ENCODE measurements at places on chromosomes 2 and 18.

DNA sequence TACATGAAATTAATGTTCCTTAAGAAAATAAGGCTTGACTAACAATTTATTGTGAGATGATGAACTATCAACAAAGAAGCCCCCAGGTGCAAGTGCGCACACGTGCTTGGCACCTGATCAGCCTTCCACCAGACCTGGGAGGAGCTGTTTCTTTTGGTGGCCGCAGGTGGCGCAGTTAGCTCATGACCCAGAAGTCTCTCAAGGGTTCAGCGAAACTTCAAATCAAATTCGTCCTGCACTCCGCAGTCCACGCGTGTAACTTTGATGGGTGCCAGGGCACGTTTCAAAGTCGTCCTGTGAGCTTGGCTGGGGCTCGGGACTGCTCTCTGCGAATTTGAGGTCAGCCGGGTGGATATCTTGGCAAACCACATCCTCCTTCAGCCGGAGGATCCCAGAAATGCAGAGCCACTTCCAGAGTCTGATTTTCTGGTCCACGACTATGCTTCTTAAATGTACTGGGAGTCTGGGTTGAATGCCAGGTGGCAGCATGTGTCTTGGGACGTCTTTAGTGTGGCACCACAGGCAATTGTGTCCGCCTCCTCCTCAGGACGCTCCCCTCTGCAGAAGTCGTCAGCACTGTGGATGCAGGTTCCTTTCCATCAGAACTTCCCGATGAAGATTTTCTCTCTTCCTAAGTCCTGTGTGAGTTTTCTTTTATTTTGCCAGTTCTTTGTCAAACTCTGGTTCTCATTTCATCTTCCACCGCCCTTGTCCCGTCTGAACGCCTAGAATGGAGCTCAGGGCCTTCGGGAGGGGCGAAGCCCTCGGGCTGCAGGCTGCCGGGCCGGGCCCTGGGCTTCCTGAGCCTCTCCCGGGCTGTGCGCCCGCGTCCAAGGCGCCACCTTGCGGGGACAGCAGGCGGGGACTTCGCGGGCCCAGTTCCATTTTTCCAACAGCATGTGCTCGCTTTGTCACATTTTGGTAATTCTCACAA is 61.3 kb upstream of the RAPGEF4 start:
- DNase-seq = peak; percentile 69

DNA sequence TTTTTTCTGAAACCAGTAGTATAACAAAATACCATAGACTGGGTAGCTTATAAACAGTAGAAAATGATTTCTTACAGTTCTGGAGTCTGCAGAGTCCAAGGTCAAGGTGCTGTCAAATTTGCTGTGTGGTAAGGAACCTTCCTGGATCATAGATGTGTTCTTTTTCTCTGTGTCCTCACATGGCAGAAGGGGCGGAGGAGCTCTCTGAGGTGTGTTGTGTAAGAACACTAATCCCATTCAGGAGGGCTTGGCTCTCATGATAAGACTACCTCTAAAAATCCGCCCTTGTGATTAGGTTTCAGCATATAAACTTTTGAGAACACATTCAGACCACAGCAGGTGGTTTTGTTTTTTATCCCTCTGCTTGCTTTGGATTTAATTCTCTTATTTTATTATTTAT is 25.7 kb downstream of the ANKRD62 start:
- DNase-seq = no peak

GRCh38 chr2:191696001-191696400 is 18.1 kb downstream of the NABP1 start:
- peak; percentile 50 for DNase-seq

DNA sequence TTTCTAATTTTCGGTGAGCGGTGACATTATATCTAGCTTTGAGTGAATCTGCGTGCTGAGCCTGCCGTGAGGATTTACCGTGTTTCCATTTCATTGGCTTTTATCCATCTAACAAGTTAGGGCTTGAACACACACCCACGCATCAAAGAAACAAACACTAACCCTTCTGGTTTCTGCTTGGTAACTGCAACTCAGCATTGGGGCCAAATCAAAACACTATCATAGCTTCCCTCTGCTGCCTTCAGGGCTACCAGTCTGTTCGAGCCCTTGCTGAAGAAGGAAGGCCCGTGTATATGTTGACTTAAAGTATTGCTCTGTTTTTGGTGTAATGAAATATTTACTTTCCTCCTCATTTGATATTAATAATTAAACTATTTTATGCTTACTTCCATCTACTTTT is 227.2 kb downstream of the PHLPP1 start:
- no peak for DNase-seq

- no peak for DNase-seq
Observed at GRCh38 chr2:9089831-9090230, 86.3 kb upstream of the MBOAT2 start.

GRCh38 chr18:35241448-35241804 is 592 bp downstream of the ZNF397 start:
- DNase-seq = no peak

DNA sequence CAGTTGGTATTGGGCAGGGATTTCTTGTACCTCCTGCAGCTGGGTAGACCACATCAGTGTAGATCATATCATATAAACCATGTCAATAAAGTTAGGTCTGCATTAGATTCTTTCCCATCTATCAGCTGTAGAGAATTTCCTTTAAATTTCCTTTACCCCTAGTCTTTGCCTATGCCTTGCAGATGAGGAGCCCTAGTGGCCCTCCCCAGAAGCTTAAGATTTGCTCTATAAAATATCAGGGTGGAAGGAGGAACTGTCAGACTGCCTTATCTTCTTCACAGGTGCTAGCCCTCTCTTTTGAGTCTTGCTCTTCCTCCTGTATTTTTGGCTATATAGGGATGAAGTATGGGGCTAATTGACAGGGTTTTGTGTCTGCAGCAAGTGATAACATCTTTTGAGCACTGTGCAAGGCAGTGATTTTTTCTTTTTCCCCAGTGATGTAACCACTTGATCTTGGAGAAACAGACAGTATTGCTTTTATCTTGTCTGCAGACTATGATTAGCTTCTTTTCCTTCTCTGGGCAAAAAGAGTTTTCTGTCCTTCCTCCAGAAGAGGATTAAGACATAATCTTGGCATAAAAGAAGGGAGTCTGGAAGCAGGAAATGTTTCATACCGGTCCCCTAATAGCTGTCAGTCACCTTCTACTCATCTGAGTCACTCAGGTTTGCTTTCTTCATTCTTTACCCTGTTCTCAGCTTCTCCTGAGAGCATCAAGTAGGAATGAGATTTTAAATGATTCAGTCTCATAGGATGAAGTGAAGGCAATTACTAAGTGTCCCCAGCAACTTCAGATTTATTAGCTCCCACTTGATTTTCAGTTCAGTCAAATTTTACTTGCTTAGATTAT is 286.4 kb downstream of the CDH19 start:
- DNase-seq = no peak

GRCh38 chr2:58449286-58450010 is 208.3 kb upstream of the FANCL start:
- no peak for DNase-seq

- no peak for DNase-seq
Observed at GRCh38 chr2:79994161-79994560, 310.4 kb downstream of the LRRTM1 start.

- no peak for DNase-seq
Observed at GRCh38 chr2:240576036-240576435, 7.8 kb downstream of the RNPEPL1 start.

DNA sequence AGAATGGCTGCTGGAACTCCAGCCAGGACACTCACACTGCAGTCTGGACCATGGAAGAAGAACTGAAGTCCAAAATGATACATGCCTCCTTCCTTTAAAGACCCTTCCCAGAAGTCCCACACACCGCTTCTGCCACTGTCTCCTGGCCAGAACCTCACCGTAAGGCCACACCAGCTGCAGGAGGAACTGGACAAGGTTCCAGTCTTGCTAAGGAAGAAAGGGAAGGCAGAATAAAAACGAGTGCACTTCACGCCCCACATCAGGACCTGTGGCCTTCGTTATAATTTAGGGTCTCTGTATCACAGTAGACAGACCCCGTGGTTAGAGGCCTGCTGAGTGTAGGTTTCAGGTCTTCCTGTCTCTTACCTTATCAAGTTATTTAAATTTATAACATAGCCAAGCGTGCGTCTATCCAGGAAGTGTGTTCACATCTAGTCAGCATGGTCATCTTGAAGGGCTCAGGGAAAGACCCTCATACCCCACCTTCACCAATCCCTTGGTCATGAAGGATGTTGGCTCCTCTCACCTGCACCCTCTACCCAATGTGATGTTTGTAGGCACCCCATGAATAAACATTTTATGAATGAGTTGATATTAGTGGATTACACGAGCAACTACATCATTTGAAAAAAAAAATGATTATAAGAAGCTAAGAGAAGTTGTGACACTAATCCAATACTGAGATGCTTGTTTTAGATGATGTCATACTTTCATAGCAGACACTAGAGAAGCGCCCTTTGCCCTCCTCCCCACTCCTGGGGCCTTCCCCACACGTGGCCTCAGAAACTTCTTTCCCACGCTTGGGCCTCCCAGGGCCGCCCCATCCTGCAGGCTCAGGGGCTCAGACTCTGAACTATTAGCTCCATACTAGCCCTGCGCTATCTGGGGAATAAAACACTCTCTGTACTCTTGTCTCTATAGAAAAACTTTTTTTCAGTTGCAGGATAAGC is 157.6 kb downstream of the FAM210A start:
- no peak for DNase-seq

GRCh38 chr18:77071711-77072292 is 60.8 kb downstream of the MBP start:
- DNase-seq = no peak

DNA sequence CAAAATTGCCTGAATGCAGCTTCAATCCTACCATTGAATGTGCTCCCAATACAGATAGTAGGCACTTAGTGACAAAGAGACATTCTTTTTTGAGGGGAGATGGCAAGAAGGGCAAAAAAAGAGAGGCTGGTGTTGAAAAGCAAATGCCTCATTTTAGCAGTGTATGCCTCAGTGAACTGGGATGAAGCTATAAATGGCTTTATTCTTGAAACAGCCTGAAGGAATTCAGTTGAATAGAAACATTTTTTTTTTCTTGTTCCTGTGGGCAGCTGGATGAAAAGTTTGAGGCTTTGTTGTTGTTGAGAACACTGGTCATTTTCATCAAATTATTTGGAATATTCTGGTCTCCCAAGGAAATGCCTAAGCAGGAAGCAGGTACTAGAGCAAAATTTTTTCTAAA is 228.9 kb downstream of the RNF144A start:
- DNase-seq = no peak

GRCh38 chr2:165969227-165969626 is 15.7 kb upstream of the TTC21B start:
- no peak for DNase-seq

- no peak for DNase-seq
Observed at GRCh38 chr18:39198376-39198775, 1632.8 kb upstream of the CELF4 start.

DNA sequence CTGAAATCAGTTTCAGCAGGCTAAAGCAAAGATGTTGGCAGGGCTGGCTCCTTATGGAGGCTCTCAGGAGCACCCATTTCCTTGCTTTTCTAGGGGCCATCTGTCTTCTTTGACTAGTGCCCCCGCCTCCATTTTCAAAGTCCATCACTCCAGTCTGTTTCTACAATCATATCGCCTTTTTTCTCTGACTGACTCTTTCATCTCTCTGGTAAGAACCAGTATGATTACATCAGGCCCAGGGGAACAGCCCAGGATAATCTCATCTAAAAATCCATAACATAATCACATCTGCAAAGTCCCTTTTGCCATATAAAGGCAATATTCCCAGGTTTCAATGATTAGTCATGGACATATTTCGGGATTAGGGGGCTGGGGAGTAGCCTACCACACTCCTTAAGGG is 57.0 kb downstream of the CUL3 start:
- no peak for DNase-seq

GRCh38 chr2:1628893-1629292 is 115.4 kb downstream of the PXDN start:
- no peak for DNase-seq

GRCh38 chr18:58140387-58141325 is 96.6 kb downstream of the NEDD4L start:
- DNase-seq = no peak

- DNase-seq = no peak
Observed at GRCh38 chr2:17813010-17813741, 3.1 kb upstream of the MSGN1 start.

- peak; percentile 63 for DNase-seq
Observed at GRCh38 chr2:177882501-177882900, 190.1 kb downstream of the PDE11A start.

GRCh38 chr2:203500951-203501350 is 34.1 kb downstream of the RAPH1 start:
- DNase-seq = no peak

- no peak for DNase-seq
Observed at GRCh38 chr2:145759228-145759915, 1239.5 kb upstream of the ZEB2 start.

GRCh38 chr2:224666951-224667553 is 49.1 kb downstream of the CCDC195 start:
- DNase-seq = no peak

DNA sequence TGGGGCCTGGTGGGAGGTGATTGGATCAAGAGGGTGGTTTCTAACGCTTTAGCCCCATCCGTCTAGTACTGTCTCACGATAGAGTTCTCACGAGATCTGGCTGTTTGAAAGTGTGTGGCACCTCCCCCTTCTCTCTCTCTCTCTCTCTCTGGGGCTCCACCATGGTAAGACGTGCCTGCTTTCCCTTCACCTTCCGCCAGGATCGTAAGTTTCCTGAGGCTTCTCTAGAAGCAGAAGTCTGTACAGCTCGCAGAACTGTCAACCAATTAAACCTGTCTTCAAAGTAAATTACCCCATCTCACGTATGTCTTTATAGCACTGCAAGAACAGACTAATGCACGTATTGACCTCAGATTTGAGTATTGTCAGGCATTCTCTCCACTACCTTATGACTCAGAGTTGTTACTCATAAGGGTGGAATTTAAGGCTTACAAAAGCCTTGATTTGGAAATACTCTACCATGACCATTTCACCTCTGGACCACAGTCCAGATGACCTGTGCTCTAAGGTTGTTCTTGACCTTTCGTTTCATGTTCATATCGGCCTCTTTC is 99.5 kb upstream of the AGAP1 start:
- DNase-seq = no peak

DNA sequence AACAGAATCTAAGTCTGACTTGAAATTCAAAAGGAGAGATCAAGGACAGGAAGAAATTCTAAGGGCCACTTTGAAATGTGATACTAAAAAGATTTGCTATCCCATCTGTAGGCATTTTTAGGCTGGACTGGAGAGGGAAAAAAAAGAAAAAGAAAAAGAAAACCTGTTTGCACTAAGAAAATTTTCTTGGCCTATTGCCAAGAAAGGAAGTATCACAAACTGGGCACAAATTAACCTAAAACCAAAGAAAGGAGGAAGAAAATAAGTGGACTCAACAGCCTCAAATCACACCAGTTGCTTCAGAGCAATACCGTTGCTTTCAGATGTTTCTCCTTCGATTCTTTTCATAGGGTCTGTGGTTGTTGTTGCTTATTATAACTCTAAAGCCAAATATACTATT is 287.9 kb upstream of the VRK2 start:
- DNase-seq = no peak

DNA sequence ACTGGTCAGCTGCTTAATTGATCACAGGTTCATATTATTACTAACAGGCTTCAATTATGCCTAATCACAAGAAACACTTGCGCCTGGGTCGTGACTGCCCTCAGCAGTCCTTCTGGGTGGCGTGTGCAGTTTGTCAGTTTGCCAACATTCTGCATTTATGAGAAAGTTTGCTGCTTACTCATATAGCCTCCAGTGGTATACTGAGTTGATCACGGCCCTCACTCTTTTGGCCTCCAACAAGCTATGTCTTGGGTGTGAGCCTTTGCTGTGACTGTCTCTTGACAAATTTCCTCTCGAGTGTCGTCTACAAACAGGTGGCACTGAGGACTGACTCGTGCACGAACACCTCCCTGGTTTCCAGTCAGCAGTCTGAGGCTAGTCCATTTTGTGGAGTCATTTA is 27.3 kb downstream of the DCDC2C start:
- no peak for DNase-seq

GRCh38 chr2:233414777-233415570 is 60.7 kb downstream of the DGKD start:
- peak; percentile 76 for DNase-seq
